ENCODE measurements at places on chromosomes 11 and 22.

GRCh38 chr11:82117362-82117761 is 616.3 kb downstream of the FAM181B start:
- DNase-seq: no peak

DNA sequence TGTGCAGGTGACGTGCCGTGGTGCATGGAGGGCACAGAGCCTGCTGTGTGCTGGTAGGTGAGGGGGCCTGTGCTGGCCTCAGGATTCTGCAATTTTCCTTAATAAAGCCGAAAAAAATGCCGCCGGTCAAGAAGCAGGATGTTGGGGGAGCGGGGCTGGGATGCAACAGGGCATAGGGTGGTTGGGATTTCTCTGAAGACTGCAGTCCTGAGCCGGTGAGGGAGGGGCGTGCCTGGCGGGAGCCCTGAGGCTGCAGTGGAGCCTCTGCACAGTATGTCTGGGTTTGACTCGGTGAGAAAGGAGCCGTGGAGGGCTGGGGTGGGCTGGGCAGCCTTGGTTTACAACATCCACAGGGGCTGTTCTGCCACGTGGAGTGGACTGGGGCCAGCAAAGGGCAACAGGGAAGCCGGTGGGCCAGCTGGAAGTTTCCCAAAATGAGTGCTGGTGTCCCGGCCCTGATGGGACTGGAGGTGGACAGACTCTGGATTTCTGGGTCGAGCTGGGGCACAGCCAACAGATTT is 1.3 kb downstream of the CDHR5 start:
- DNase-seq: no peak

DNA sequence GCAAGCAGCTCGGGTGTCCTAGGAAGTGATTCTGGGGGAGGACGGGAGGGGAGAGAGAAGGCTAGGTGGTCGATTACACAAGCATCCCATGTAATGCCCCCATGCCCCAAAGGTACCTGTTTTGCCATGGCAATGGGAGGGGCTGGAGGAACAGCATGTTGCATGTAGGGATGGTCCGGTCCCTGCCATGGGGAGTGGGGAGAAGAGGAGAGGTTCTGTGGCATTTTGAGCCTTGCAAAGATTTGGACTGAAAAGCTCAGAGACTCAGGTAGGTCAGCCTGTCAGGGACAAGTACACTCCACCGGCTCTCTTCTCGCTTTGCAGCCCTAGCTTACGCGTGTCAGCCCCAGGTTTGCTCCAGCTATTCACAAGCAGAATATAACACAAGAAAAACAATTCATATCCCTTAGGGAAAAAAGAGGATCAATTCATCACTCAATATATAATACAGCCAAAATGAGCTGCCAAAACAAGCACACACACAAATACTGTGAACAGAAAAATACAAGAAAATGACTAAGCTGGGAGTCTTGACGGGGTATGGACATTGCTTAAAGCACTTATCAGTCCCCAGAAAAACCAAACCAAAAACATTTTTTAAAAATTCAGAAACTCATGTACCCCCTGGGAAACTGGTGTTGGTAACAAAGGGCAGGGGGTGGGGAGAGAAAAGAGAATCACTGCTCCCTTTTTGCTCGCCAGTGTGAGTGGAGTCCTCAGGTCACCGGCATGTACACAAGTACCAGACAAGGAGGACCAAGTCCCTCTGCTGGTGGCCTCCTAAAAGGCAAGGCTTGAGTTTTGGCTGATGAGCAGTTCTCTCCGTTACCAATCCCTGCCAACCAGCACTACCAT is 21.6 kb downstream of the APOL5 start:
- DNase-seq: peak; percentile 18

DNA sequence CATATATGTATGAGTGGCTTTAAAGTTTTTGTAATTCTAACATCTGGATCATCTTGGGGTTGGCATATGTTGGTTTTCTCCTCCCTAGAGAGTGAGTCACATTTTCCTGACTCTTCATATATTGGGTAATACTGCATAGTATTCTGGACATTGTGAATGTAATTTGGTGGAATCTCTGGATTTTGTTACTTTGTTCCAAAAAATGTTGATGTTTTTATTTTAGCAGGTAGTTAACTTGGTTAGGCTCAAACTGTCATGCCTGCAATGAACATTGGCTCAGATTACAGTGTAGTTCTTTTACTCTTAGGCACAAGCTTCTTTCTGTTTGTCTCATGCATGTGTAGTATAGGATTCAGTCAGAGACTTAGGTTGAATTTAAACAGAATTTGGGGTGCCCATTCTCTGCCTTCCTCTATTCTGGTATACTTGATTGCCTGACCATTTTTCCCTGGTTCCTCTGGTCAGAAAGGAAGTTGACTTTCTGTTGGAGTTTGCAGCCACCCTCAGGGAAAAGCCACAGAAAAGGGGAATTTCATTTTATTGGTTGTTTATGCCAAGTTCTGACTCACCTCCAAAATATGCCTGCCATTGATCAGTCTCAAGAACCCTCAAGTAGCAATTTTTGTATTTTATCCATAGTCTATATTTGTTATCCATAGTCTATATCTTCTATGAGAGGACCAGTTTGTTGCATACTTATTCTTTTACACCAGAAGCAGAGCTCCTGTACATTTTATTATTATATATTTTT is 151.7 kb downstream of the UVRAG start:
- peak; percentile 40 for DNase-seq

DNA sequence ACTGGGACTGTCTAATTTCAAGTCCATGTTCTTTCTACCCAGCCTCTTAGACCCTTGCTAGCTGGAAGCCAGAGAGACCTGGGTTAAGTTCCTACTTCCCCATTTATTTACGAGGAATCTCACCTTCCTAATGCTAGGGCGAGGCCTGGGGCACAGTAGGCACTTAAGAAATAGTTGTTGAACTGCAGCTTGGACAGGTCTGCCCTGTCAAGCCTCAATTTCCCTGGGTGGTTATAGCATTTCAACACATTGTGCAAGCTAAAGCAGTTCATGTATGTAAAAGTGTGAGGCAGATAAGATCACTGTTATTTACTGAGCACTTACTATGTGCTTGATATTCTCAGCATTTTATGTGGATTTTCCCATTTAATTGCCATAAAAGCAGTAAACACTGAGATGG is 12.1 kb downstream of the NAV2 start:
- no peak for DNase-seq

DNA sequence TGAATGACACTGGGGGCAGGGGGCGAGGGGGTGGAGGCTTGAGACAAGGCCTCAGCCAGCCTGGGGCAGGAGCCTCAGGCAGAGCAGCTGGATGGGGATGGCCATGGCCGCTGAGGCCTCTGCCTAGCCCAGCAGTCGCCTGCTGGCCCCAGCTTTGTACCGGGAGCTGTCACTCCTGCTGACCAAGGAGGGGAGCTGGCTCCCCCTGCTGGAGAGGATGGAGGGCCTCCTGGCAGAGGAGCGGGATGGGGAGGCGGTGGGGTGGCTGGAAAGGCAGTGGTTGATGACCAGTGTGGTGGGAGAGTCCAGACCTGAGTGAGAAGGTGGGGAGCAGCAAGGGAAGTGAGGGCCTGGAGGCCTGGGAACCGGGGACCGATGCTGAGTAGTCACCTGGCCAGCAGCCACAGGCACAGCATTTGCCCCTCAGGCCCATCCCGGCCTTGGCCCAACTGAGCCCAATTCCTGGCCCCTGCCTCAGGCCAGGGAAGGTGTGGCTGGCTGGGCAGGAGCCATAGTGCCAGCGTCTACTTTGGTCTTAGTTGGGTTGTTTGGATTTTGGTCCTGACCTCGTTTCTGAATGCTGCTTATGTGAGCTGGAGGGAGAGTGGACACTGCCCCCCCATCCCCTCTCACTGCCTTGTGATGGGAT is 6.0 kb upstream of the SUSD2 start:
- peak; percentile 75 for DNase-seq

GRCh38 chr11:35058669-35059434 is 80.1 kb upstream of the CD44 start:
- no peak for DNase-seq

DNA sequence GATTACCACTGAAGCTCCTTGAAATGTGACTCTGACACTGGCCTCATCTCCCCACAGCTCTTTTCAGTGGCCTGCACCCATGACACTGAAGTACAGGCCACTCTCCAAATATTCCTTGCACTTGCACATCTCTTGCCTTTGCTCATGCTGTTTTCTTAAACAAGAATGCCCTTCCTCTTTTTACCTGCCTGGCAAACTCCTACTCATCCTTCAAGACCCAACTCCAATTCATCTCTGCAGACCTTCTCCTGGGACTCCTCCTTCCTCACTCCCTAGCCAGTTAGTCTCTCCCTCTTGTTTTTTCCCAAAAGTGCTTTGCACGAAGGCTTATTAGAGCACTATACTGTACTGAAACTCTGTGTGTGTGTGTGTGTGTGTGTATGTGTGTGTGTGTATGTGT is 2.6 kb downstream of the KCNE3 start:
- no peak for DNase-seq

DNA sequence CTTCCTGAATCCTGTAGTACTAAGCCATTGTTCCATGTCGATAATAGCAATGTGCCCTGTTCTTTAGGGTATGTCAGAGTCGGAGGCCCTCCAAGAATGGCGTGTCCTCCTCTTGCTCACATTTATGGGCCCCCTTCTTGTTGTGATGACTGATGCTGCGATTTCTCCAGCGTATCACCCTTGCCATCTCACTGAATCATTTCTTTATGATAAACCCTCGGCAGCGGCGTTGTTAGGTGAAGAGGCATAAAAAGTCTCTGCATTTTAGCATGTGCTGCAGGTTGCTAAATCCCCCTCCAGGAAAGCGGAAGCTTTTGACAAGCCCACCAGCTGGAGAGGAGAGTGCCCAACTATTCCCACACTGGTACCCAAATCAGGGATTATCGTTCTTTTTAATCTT is 1045.3 kb downstream of the BRD1 start:
- no peak for DNase-seq

DNA sequence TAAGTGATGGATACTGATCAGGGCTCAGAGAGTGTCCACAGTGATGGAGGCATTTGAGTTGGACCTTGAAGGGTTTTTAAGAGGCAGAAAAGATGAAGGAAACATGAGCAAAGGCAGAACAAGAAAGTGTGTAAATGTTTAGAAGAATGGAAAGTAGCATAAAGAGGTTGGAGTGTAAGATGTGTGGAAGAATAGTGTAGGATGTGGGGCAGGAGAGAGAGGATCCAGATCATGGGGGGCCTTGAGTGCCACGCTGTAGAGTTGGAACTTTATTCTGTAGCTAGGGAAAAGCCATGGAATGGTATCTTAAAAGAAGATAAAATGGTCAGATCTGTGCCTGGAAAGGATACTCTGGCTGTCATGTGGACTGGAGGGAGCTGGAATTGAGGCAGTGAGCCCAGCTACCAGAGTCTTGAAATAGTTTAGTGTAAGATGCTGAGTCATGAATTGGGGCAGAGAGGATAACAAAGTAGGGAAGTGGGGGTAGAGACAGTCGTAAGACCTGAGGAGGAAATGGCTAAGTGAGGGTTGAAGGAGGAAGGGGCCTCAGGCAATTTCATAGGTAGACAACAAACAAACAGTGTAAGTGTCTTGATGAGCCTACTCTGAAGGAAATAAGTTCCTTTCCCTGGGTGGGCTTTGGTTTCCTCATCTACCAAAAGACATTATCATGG is 6.7 kb downstream of the KCNE3 start:
- DNase-seq: no peak

GRCh38 chr11:117502015-117502778 is 174.5 kb downstream of the CEP164 start:
- no peak for DNase-seq

DNA sequence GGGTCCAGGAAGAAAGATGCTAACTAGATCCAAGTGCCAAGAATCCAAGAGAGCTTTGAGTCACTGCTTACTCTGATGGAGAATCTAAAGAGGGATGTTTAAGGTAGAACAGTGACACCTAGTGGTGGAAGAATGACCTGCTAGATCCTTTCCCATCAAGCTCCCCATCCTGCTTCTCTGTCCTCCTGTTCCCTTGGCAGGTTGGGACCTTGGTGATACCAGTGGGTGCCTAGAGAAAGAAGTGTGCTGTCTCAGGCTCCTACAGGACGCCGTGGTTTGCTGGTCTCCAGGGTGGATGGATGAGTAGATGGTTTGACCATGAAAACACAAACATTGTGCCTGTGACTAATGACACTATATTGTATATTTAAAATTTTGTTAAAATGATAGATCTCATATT is 383.7 kb downstream of the TMEM135 start:
- peak; percentile 90 for DNase-seq

- no peak for DNase-seq
Observed at GRCh38 chr11:46216019-46216764, 61.3 kb upstream of the CREB3L1 start.

DNA sequence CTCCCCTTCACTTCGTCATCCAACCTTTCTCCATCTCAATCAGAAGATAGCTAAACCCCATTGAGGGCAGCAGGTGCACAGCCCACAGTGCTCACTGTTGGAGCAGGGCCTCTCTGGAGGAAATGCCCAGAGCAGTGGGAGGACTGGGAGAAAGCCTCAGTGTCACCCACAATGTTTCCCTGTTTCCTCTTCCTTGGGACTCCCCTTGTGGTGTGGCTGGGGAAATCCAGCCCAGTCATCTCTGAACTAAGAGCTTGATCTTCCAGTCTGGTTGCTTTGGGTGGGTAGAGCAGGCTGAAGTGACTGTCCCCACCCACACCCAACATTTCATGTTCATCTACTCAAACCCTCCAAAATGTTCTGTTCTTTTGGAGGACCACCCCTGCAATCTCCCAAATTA is 29.8 kb upstream of the EED start:
- no peak for DNase-seq

GRCh38 chr22:48517039-48518030 is 1310.3 kb downstream of the BRD1 start:
- DNase-seq: no peak

All from A673 (cell line).